ENCODE measurements at places on chromosomes 5 and 9.

DNA sequence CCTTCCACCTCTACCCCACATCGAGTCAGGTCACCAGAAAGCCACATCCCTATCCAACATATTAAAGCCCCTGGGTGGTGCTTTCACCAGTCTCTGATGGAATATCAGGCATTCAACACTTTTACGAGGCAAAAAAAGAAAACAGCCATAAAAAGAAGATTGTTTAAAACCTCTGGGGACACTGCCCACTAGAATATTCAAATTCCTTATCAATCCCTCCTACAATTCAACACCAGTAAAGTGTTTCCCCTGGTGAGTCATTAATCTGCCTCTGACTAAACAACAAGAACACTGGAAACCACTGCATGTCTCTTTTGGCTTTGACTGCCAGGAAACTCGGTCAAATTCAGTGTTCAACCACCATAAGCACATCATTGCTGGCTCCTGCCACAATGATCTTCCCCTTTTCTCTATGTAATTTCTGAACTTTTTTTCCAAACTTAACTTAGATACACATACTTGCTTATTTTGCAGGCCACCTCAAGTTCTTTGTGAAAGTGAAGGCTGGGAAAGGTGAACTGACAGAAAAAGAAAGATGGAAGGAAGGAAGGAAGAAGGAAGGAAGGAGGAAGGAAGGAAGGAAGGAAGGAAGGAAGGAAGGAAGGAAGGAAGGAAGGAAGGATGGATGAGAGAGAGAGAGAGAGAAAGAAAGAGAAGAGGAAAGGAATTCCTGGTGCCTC lies 105.3 kb downstream of the PAX5 start:
- no peak for DNase-seq

DNA sequence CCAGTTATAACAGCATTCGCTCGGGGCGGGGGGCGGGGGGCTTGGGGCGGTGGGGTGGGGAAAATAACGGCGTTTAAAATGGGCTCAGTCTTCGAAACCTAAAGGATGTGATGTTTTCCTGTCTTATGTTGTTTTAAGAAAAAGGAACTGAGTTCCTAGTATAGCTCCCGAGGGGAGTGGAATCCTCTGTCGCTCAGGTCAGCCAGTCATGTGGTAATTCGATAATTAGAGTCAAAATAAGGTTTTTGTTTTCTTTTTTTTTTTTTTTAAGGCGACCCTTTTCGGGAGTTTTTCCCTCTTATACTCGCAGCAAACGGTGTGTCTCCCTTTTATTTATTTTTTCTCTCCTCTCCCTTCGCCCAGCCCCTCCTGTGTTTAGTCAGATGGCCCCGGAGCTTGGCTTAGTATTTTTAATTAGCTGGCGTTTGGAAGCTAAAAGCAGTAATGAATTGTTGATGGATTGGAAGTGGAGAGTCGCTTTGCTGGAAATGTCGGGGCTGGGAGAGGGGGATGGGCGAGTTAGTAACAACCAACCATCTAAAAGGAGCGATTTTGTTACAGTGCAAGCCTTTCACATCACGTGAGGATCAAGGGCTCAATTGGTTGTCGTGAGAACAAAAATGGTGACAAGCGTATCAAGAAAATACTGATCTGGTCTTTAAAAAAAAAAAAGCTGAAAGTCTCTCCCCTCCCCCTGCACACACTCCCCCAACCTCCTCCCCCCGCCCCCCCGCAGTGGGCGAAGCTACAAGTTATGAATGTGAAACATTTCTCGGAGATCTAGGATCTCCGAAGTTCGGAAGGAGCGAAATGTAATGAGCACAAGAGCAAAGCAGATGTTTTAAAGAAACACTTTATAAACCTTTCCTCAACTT lies 714 bp upstream of the ZNF608 start:
- peak; percentile 68 for DNase-seq

- DNase-seq = no peak
Measured at GRCh38 chr9:32350682-32351081, 33.8 kb upstream of the ACO1 start.

DNA sequence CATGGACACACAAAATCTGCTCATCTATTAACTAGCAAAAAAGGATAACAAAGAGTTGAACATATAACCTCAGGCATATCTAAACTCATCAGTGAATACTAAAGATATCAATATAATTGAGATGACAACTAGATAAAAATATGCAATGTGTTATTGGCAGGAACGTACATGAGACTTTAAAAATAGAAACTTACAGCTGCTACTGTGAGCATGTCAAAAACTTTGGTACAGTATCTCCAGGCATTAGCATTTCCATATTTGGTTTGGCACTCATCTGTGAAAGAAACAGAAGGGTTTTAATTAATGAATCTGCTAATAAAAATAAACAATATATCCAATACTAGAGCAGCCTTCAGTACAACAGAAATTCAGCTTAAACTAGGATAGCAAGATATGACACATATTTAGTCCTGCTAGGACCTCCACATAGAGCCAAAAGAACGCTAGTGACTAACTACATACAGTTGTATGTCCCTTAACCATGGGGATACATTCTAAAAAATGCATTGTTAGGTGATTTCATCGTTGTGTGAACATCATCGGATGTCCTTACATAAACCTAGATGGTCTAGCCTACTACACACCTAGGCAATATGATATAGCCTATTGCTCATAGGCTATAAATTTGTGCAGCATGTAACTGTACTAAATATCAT lies 10.5 kb upstream of the SCAI start:
- no peak for DNase-seq

- no peak for DNase-seq
Measured at GRCh38 chr5:173202266-173202875, 32.6 kb downstream of the NKX2-5 start.

DNA sequence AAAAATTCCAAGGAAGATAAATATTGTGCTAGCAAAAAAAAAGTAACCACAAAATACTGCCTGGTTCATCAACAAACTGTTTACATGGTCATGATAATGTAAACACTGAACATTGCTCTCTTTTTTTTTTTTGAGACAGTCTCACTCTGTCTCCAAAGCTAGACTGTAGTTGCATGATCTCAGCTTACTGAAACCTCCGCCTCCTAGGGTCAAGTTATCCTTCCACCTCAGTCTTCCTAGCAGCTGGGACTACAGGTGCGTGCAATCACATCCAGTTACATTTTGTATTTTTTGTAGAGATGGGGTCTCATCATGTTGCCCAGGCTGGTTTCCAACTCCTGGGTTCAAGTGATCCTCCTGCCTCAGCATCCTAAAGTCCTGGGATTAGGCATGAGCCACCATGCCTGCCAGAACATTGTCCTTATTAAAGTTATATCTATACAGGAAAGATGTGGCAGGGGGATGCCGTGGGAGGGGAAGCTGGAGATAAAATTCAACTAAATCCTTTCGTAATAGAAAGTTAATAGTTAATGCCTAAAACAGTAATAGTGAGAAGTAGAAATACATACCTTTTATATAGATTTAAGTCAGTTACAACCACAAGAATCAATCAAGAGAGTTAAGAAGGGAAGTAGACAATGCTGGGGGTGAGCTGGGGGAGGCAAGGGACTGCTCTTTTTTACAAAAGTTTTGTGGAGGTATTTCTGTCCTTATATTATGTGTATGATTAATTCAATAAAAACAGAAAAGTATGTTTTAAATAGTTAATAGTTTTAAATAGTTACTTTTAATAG lies 52.3 kb downstream of the RGMB start:
- DNase-seq = no peak

GRCh38 chr5:167763772-167764171 lies 527.7 kb upstream of the WWC1 start:
- DNase-seq = no peak

- DNase-seq = no peak
Measured at GRCh38 chr9:132583584-132584304, 1.3 kb downstream of the BARHL1 start.

DNA sequence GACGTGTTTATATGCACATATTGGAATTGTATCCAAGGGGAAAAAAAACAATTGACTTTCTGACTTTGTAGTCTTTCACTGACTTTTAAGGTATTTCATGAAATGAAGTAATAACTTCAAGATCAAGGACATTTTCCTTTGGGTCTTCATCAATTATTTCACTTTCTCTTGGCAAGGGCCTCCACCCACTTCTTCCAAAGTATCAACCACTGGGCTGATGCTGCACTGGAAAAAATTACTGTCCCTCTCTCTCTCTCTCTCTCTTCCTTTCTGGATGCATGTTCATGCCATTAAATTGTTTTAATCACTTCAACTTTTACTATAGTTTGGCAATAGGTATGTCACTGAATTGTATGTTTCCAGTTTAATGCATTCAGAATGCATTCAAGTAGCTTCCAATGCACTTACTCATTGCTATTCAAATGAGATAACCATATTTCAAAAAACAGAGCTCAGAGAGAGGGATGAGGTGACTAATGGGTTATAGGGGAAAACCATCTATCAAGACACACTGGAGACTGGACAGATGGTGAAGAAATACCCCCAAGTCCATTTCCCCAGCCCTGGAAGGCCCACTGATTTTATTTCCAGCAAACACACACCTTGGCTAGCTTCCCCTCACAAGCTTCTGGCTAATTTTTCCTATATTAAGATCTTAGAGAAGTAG lies 585.3 kb downstream of the EBF1 start:
- DNase-seq = no peak

All from CD4-positive, alpha-beta T cell treated with Interleukin-1 beta for 1 hour (primary cell).